ENCODE measurements at places on chromosomes 5 and 9. TPM values are rescaled to one million over a fixed set of nuclear protein-coding genes. Genes with fewer than 3 reads are reported as not detected.

The MEGF10 gene
- 0.47 TPM for total RNA-seq

The MYMK gene
- not detected for total RNA-seq

The ADAMTS13 gene
- 1.5 TPM for total RNA-seq

The GABRP gene
- total RNA-seq, result not detected

The DNAI1 gene
- not detected for total RNA-seq

The C7 gene
- total RNA-seq, result 1.4 TPM

The TMEFF1 gene
- 0.26 TPM for total RNA-seq

The AJM1 gene
- 2.1 TPM for total RNA-seq

The TMOD1 gene
- total RNA-seq, result 1.3 TPM

The SLC36A3 gene
- total RNA-seq, result not detected

The TAF11L14 gene
- total RNA-seq, result not detected

The TERT gene
- 0.09 TPM for total RNA-seq

The DOCK2 gene
- 293 TPM for total RNA-seq

The ANKRD31 gene
- 0.79 TPM for total RNA-seq

The IL7R gene
- 961 TPM for total RNA-seq

The EFNA5 gene
- 0.06 TPM for total RNA-seq

The IFNA21 gene
- not detected for total RNA-seq

The HCN1 gene
- total RNA-seq, result not detected

The TTC23L gene
- total RNA-seq, result 1.8 TPM

The IRX2 gene
- not detected for total RNA-seq

The PIP5K1B gene
- 1.8 TPM for total RNA-seq

The UBAC1 gene
- 28.2 TPM for total RNA-seq

The XPA gene
- total RNA-seq, result 24.5 TPM

The BTNL8 gene
- not detected for total RNA-seq

The OR1N1 gene
- total RNA-seq, result not detected

The IL5 gene
- not detected for total RNA-seq

The SAXO1 gene
- total RNA-seq, result 0.35 TPM

The GCNT1 gene
- 9.6 TPM for total RNA-seq

The S1PR3 gene
- 0.12 TPM for total RNA-seq

The GCNT4 gene
- total RNA-seq, result 11.5 TPM

The TMEM141 gene
- 45.8 TPM for total RNA-seq

The QRFP gene
- not detected for total RNA-seq

The LVRN gene
- total RNA-seq, result not detected

The KCNN2 gene
- total RNA-seq, result not detected

The PCDHB11 gene
- not detected for total RNA-seq

The ADAMTS6 gene
- 4.0 TPM for total RNA-seq

The GABRA6 gene
- not detected for total RNA-seq

The HTR1A gene
- not detected for total RNA-seq

The OR2Y1 gene
- total RNA-seq, result not detected

The TRPM3 gene
- total RNA-seq, result not detected

The MZB1 gene
- 2.2 TPM for total RNA-seq

The PKD2L2 gene
- not detected for total RNA-seq

The TNFSF8 gene
- 44.6 TPM for total RNA-seq

All from T-cell (primary cell).